ENCODE measurements at places on chromosomes 16 and 17.

DNA sequence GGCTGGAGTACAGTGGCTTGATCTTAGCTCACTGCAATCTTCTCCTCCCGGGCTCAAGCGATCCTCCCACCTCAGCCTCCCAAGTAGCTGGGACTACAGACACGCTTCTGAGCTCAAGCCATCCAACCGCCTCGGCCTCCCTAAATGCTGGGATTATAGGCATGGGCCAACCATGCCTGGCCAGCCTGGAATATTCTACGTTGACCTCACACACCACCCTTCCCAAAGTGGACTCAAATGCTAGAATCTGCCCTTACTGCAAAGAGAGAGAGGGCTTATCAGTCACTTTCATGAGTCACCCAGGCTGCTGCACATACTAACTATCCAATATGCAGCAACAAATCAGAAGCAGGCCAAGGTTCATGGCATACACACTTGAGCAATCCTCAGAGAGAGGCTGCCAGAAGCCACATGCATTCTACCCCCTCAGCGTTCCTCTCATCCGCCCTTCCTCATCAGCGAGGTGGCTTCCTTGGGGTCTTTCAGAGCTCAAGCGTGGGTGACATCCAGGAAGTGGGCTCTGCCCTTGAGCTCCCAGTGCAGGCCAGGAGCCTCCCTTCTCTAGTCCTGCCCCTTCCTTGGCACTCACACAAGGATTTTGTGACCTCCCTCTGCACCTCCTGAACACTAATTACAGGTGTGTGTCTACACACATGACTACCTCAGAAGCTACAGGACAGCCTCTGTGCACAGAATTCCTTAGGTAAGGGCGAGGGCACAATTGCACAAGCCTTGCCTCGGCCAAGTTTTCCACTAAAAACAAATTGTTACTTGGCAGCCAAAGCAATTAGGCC, 24.8 kb upstream of the SIAH1 start:
- DNase-seq = no peak
- no peak overlapping the region for H3K27ac ChIP-seq
- H3K4me1 ChIP-seq = no peaks in the 10 kb centered on the region

- H3K4me3 ChIP-seq = no peak overlapping the region
- H3K36me3 ChIP-seq = no peaks in the 10 kb centered on the region
- no peak for DNase-seq
- H3K4me1 ChIP-seq = no peaks in the 10 kb centered on the region
- no peak overlapping the region for H3K27ac ChIP-seq
- no peaks in the 10 kb centered on the region for H3K27me3 ChIP-seq
Measured at GRCh38 chr16:2810651-2811050, 6.4 kb upstream of the PRSS21 start.

- no peak overlapping the region for H3K27ac ChIP-seq
- no peak for DNase-seq
- H3K4me1 ChIP-seq = no peaks in the 10 kb centered on the region
- H3K4me3 ChIP-seq = no peak overlapping the region
- H3K36me3 ChIP-seq = peaks cover 45% of the 10 kb centered on the region
Measured at GRCh38 chr16:15043344-15043743, 12.5 kb downstream of the NTAN1 start.

- no peak overlapping the region for H3K27ac ChIP-seq
- H3K4me1 ChIP-seq = no peaks in the 10 kb centered on the region
- H3K27me3 ChIP-seq = no peaks in the 10 kb centered on the region
- no peak overlapping the region for H3K4me3 ChIP-seq
- H3K36me3 ChIP-seq = no peaks in the 10 kb centered on the region
Measured at GRCh38 chr16:11064851-11065250, 120.5 kb downstream of the CLEC16A start.

DNA sequence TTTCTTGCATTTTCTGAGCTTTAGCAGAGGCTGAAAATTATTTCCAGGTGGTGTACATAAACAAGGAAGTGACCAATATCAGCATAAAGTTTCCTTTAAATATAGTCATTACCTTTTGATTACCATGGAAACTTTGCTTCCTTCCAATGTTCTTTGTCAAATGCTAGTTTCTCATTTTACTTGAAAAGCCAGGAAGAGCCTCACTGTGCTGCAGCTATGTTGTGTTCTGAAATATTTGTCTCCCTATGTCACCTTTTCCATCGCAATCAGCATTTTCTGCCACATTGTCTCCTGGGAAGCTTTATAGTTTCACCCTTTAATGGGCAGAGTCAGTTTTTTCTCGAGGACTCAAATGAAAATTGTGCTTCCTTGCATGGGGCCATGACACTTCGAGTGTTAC, 496.0 kb downstream of the CDH8 start:
- no peaks in the 10 kb centered on the region for H3K36me3 ChIP-seq
- no peak for DNase-seq
- no peak overlapping the region for H3K4me3 ChIP-seq
- no peak overlapping the region for H3K27ac ChIP-seq
- H3K4me1 ChIP-seq = no peaks in the 10 kb centered on the region
- H3K27me3 ChIP-seq = no peaks in the 10 kb centered on the region

- H3K36me3 ChIP-seq = no peaks in the 10 kb centered on the region
- DNase-seq = no peak
- H3K4me3 ChIP-seq = no peak overlapping the region
- H3K27me3 ChIP-seq = no peaks in the 10 kb centered on the region
- no peak overlapping the region for H3K27ac ChIP-seq
Measured at GRCh38 chr16:50259334-50260205, 6.8 kb upstream of the ADCY7 start.

- no peak for DNase-seq
- peaks cover 5% of the 10 kb centered on the region for H3K36me3 ChIP-seq
- H3K27me3 ChIP-seq = no peaks in the 10 kb centered on the region
- H3K4me1 ChIP-seq = peaks cover 2% of the 10 kb centered on the region
- H3K4me3 ChIP-seq = no peak overlapping the region
Measured at GRCh38 chr17:61159221-61159814, 240.3 kb upstream of the TBX2 start.

- peak; percentile 59 for DNase-seq
- H3K36me3 ChIP-seq = no peaks in the 10 kb centered on the region
- peak overlapping the region; percentile 71 for H3K4me3 ChIP-seq
- H3K27me3 ChIP-seq = peaks cover 10% of the 10 kb centered on the region
- H3K27ac ChIP-seq = no peak overlapping the region
Measured at GRCh38 chr17:82332669-82333278, 792 bp downstream of the SECTM1 start.

- DNase-seq = no peak
- no peaks in the 10 kb centered on the region for H3K27me3 ChIP-seq
- no peak overlapping the region for H3K4me3 ChIP-seq
Measured at GRCh38 chr17:19398301-19399181, 11.6 kb upstream of the MFAP4 start.

- no peak for DNase-seq
- no peaks in the 10 kb centered on the region for H3K36me3 ChIP-seq
- H3K27me3 ChIP-seq = no peaks in the 10 kb centered on the region
- peaks cover 3% of the 10 kb centered on the region for H3K4me1 ChIP-seq
Measured at GRCh38 chr16:55144651-55145050, 179.4 kb upstream of the IRX6 start.

DNA sequence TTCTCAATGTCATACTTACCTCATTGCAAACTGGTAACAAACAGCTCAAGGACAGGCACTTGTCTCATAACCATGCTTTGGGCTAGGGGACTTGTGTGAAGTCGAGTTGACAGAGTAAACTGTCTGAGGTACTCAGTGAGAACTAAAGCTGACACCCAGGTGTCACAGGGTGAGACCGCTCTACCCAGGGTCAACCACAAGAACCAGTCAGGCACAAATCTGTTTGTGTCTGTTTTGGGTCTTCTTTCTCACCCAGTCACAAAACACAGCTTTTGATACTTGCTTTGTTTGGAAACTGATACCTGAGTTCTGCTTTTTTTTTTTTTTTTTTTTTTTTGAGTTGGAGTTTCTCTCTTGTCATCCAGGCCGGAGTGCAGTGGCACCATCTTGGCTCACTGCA, 161.1 kb downstream of the STX8 start:
- H3K36me3 ChIP-seq = peaks cover 6% of the 10 kb centered on the region
- DNase-seq = no peak
- H3K27me3 ChIP-seq = no peaks in the 10 kb centered on the region
- H3K4me1 ChIP-seq = no peaks in the 10 kb centered on the region
- no peak overlapping the region for H3K27ac ChIP-seq

DNA sequence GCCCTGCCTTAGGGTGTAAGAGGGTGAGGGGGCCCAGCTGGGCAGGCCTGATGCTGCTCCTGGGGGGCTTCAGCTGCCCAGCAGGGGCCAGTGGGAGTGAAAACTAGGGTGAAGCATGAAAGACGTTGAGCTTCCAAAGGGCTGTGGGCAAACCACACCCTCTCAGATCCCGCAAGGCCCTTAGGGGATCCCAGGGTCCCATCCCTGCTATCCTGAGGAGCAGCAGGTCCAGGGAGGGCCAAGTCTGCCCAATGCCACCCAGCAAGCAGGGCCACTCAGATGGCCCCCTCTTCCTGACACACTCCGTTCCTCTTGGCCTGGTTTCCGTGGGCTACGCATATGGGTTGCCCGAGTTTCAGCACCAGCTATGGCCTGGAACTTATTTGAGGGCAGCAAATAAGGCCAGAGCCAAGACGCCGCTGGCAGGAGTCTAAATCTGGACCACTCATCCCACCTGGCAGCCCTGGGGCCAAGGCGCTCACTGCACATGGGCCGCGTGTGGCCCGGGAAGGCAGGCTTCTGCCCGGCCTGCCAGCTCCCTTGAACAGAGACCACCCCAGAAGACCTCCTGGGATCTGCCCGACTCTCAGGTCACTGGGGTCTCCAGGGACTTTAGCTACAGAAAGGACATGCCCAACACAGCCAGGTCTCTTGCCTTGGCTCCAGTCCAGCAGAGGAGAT, 4.2 kb downstream of the ATP2A3 start:
- no peak overlapping the region for H3K4me3 ChIP-seq
- peaks cover 3% of the 10 kb centered on the region for H3K4me1 ChIP-seq
- H3K36me3 ChIP-seq = no peaks in the 10 kb centered on the region

Data from H9 (cell line).